ENCODE measurements at places on chromosomes 4 and X.

GRCh38 chr4:177400030-177400429, 42.2 kb downstream of the AGA start:
- no peak for DNase-seq

- no peak for DNase-seq
Observed at GRCh38 chr4:68209003-68209402, 36.5 kb downstream of the TMPRSS11B start.

DNA sequence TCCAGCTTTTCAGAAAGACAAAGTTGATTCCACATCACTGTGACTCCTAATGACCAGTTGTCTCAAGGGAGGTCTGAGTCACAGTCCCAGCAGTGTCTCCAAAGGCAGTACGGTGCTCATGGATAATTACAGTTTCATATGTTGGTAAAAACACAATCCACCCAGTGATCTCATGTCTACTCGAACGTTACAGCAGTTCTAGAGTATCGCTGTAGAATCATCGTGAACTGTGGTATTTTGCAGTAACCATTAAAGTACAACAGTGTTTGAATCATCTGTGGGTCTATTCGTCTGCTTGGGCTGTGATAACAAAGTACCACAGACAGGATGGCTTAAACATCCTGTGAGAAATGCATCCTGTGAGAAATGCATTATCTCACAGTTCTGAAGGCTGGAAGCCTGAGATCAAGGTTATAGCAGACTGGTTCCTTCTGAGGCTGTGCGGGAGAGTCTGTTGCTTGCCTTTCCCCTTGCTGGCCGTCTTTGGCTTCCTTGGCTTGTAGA, 121.1 kb upstream of the SORBS2 start:
- peak; percentile 73 for DNase-seq

GRCh38 chr4:77025643-77026321, 50.0 kb downstream of the CCNI start:
- no peak for DNase-seq

DNA sequence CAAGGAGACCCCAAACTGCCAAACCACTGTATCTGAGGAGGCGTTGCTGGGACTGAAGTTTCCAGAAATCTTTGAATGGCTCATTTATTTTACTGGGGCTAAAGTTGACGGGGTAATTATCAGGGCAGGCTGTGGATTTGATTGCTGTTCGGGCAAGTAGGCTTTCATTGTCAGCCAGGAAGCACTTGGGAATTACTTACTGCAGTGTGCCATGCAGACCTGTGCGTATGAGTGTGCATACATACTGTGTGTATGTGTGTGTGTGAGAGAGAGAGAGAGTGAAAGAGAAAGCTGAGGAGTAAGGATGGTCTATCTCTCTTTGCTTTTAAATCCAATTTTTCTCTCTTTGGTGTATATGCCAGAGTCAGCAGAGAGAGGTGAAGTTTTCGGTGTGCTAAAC, 122.7 kb downstream of the NPNT start:
- no peak for DNase-seq

- DNase-seq = no peak
Observed at GRCh38 chrX:137548261-137548660, 17.7 kb upstream of the ZIC3 start.

DNA sequence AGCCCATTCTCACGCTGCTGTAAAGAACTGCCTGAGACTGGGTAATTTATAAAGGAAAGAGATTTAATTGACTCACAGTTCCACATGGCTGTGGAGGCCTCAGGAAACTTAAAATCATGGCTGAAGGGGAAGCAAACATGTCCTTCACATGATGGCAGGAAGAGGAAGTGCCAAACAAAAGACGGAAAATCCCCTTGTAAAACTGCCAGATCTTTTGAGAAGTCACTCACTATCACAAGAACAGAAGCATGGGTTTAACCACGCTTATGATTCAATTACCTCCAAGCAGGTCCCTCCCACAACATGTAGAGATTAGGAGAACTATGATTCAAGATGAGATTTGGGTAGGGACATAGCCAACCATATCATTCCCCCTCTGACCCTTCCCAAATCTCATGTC, 335.5 kb downstream of the IL15 start:
- peak; percentile 74 for DNase-seq

DNA sequence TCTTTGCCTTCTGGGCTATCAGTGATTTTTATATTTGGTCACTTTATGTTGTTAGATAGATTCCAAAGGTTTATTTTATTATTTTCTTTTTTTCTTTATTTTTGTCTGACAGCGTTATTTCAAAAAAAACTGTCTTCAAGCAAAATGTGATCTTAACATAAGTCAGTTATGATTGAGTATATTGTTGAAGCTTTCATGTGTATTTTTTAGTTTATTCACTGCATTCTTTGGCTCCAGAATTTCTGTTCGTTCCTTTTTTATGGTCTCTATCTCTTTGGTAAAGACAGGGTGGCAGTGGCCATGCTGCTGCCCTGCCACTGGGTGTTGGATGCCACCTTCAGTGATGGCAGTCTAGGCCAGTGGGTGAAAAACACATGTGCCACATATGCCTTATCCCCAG, at the start of gene MAGEC3:
Gene MAGEC3, plus strand, starts transcription at position 301 of the 400 bp plus-strand sequence. Its CDS starts 0 bp downstream, at position 301.
- DNase-seq = no peak

DNA sequence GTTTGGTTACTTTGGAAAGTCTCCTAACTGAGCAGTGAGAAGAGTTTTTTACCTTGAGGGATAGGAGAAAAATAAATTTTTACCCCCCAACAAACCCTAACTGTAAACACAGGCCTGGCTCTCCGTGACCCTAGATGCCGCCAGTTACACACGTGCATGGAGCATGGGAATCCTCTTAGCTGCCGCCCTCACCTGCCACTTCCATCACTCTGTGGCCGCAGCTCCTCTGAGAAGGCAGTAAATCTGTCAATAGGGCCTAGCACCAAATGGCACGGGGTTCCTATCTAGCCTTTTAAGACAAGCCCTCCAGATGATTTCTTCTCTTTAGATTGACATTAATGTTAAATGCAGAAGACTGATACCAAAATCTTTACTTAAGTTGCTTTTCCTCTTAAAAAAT, 330.3 kb upstream of the FAM241A start:
- DNase-seq = no peak

DNA sequence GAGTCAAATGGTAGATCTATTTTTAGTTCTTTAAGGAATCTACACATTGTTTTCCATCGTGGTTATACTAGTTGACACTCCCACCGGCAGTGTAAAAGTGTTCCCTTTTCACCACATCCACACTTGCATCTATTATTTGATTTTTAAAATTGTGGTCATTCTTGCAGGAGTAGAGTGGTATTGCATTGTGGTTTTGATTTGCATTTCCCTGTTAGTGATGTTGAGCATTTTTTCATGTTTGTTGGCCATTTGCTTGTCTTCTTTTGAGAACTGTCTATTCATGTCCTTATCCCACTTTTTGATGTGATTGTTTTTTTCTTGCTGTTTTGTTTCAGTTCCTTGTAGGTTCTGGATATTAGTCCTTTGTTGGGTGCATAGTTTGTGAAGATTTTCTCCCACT, 70.0 kb downstream of the TAB3 start:
- no peak for DNase-seq

- no peak for DNase-seq
Observed at GRCh38 chrX:84737471-84737871, 235.2 kb upstream of the HDX start.

- DNase-seq = no peak
Observed at GRCh38 chrX:20718592-20719380, 452.1 kb upstream of the RPS6KA3 start.

DNA sequence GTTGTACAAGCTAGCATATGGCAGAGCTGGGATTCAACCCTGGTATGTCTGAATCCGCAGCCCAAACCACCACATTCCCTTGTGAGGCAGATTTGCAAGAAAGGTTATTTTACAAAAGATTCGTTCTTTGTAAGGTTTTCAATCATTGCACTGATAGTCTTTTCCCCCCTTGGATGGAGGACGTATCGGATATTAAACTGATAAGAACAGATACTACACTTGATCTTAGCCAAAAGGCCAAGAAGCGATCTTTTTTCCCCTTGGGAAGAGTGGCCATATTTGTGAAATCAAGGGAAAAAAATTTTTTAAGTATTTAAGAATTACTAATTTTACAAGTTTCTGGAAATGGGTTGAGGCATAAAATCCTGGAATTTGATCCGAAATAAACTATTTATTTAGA, 34.4 kb upstream of the MSMO1 start:
- peak; percentile 49 for DNase-seq

DNA sequence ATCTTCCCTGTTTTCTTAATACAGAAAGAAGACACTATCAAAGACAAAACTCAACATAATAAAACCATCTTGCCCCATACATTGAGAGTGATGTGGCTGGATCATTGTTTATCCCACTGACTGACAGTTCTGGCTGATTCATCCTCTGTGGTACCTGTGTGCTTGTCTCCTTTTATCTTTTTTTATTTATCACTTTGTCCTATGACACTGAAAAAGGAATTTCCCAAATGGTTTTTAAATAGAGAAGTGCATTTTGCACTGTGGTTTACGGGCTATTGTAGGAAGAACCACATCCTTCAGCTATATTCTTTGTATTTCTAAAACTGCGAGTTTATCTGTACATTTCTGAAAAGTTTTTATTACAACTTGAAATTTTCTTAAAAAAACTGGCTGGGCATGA, 15.0 kb downstream of the TTC29 start:
- DNase-seq = no peak

- DNase-seq = peak; percentile 99
Observed at GRCh38 chr4:140756319-140757231, at the start of gene TBC1D9. TBC1D9 (minus strand) TSS chr4:140756385; CDS start chr4:140756045, 340 bp downstream.

GRCh38 chr4:154164931-154165839, 326.4 kb downstream of the DCHS2 start:
- DNase-seq = no peak

DNA sequence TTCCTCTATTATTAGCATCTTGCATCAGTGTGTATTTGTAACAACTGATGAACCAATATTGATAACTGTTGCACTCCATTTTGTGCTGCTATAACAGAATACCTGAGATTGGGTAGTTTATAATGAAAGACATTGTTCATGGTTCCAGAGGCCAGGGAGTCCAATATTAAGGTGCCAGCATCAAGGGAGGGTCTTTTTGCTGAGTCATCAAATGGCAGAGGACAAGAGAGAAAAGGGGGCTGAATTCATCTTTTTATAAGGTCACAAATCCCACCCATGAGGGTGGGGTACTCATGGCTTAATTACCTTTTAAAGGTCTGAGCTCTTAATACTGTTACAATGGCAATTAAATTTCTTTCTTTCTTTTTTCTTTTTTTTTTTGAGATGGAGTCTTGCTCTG, 7.2 kb downstream of the MYOZ2 start:
- no peak for DNase-seq

DNA sequence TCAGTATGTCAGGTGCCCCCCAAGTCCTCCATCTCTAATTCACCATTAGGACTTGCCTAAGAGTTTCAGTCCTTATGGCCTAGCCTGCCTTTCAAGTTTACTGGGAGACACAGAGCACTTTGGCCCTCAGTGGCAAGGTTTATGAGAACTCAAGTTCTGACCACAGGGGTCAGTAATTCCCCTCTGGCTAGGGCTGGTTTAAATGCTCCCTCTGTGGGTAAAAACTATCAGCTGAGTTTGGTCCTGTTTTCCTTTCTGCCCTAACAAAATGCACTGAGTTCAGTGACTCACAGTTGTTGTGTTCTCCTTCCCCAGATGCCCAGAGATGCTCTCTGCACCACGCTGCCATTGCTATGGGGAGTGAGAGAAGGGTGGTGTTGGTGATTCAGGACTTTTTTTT, 163.2 kb downstream of the RELL1 start:
- no peak for DNase-seq

DNA sequence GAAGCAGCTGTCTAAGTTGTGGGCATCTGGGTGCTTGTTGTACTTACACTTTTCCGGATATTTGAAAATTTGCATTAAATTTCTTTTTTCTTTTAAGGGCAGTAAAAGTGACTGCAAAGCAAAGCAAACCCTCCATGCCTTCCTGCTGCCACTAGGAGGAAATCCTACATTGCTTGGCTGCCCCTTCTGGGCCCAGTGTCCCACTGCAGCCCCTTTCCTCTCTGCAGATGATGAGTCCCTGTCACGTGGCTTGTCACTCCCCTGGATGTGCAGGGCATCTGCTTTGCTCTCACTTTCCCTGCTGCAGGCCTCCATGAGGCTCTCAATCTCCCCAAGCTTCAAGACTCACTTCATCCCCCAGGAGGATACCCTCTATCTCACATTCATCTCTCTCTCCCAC, 12.7 kb downstream of the TSR2 start:
- peak; percentile 26 for DNase-seq

GRCh38 chr4:158051401-158052235, 121.2 kb downstream of the GASK1B start:
- no peak for DNase-seq

DNA sequence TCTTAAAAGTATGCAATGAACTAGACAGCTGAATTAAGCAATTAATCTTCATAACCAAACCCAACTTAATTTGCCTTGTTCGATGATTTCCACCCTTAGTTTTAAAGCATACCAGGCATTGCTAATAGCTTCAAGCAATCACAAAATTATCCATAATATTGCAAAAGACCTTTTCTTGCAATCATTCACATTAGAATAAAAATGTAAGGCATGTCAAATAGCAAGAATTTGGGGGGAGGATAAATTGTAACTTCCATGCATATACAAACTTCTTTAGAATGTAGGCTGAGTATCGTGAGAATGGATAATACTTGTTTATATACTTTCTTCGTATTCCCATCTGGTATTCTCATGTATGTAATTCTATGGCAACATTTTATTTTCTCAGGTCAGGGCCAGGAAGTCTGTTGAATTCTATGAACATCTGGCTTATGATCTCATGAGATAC, 28.7 kb upstream of the BMP2K start:
- DNase-seq = peak; percentile 45

DNA sequence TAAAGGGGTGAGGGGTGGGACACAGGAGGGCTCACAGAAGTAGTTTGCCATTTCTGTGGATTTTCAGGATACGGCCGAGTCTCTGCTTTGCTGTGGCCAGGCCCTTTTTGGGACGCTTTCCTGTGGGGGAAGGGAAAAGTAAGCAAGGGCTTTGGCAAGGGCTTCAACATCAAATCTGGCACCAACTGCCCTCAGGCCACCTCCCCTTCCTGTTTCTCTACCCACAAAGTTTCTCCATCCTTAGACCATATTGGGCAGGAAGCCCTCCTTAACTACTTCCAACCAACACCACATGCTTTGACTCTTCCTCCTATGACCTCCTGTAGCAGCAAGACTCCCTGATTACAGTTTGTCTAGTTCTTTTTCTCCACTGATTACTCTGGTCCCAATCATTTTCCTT, 105.1 kb downstream of the PHF8 start:
- DNase-seq = no peak

- DNase-seq = no peak
Observed at GRCh38 chr4:138014590-138015288, 227.4 kb downstream of the SLC7A11 start.
